PC-9 (cell line): ENCODE measurements at places on chromosomes 16 and 17. TPM values are rescaled to one million over a fixed set of nuclear protein-coding genes. Genes with fewer than 3 reads are reported as not detected.

GRCh38 chr17:32158870-32159585 is 16.7 kb downstream of the RHOT1 start:
- H3K27ac ChIP-seq: no peak overlapping the region
- H3K36me3 ChIP-seq: peaks cover 4% of the 10 kb centered on the region; the same call in 1 of the 2 replicates
- H3K4me1 ChIP-seq: peaks cover 7% of the 10 kb centered on the region; the same call in 1 of the 2 replicates
- H3K27me3 ChIP-seq: no peaks in the 10 kb centered on the region

DNA sequence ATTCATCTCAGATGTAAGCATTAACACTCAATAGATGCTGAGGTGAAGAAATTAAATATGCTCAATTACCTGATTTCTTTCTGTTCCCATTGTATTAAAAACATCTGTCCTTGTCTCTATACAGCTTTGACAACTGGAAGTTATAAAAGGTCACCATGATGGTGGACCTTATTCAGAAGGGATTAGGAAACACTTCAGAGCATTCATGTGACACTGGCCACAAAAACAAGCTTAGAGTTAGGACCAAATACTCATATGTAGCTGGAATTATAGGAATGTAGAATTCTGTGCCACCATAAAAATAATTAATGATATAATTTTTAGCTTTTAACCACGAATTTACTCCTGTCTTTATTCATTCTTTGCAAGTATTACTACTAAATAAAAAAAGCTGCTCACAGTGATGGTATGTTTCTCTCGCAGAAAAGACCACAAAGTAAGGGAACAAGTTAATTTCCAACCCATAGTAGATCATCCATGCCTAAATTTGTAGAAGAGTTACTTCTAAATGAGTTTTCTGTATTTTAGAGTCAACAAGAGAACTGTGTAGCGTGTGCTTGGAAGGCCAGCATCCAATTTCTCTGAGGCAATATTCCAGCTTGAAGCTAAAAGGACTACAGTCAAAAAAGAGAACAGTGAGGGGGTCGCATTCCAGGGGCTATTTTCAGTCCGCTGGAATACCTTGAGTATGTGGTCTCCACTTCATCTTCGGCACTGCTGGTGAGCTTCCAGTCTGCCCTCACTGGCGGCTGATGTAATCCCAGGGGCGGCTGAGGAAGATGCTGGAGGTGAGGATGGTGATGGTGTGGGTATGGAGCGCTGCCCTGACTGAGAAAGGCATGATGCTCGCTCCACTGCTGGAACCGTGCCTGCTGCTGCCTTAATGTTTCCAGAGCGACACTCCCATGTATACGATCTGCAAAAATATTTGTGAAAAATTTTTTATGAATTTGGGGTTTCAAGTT is 63.7 kb downstream of the CACNG1 start:
- peaks cover 9% of the 10 kb centered on the region; the same call in 1 of the 2 replicates for H3K36me3 ChIP-seq
- no peaks in the 10 kb centered on the region for H3K27me3 ChIP-seq
- no peak for DNase-seq
- H3K4me3 ChIP-seq: no peak overlapping the region
- no peaks in the 10 kb centered on the region for H3K4me1 ChIP-seq
- H3K27ac ChIP-seq: no peak overlapping the region

- H3K27ac ChIP-seq: no peak overlapping the region
- no peaks in the 10 kb centered on the region for H3K36me3 ChIP-seq
- no peaks in the 10 kb centered on the region for H3K4me1 ChIP-seq
- DNase-seq: no peak
- H3K4me3 ChIP-seq: no peak overlapping the region
- no peaks in the 10 kb centered on the region for H3K27me3 ChIP-seq
Observed at GRCh38 chr17:12979246-12979645, 38.6 kb downstream of the ELAC2 start.

CSH2 gene
- not detected in 2 replicates for total RNA-seq

DNA sequence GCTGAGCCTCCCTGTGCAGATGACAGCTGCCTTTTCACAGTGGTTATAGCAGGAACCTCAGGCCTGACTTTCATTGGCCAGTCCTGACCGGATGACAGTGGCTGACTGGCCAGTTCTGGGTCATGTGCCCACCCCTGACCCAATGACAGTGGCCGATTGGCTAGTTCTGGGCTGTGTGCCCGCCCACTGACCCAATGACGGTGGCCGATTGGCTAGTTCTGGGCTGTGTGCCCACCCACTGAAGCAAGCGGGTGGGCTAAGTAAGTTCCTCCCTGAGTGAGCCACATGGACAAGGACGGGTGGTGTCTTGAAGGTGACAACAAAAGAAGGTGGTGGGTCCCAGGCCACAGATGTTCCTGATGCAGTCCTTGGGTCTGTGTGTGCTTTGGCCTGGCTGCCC is 9.5 kb downstream of the DEF8 start:
- no peaks in the 10 kb centered on the region for H3K27me3 ChIP-seq
- no peak for DNase-seq
- no peak overlapping the region for H3K27ac ChIP-seq
- H3K36me3 ChIP-seq: no peaks in the 10 kb centered on the region
- no peaks in the 10 kb centered on the region for H3K4me1 ChIP-seq

DNA sequence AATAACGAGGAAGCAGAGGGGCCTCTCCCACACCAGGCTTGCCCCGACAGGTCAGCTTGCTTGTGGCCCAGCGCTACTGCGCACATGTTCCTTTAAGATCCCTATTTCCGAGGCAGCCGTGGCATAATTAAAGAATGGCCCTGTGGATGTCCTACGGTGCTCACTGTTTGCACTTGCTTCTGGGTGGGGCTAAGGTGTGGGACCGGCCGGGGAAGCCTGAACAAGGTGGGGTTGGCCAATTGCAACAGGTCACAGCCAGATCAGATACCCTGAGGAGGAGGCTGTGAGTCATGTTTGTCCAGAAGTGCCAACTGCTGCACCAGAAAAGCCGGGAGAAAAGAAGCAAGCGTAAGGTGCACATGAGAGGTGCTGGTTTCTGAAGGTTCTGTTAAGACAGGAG is 158.5 kb upstream of the CACNG5 start:
- H3K27ac ChIP-seq: peak overlapping the region; percentile 48; the same call in 1 of the 2 replicates
- no peaks in the 10 kb centered on the region for H3K27me3 ChIP-seq
- no peaks in the 10 kb centered on the region for H3K36me3 ChIP-seq
- H3K4me3 ChIP-seq: peak overlapping the region; percentile 44; the same call in 1 of the 2 replicates
- DNase-seq: peak; percentile 95

GRCh38 chr16:67967958-67968399 is 458 bp downstream of the SLC12A4 start:
- H3K4me1 ChIP-seq: peaks cover 9% of the 10 kb centered on the region; the same call in 1 of the 2 replicates
- no peak for DNase-seq
- H3K4me3 ChIP-seq: peak overlapping the region; percentile 90
- H3K27me3 ChIP-seq: no peaks in the 10 kb centered on the region
- no peak overlapping the region for H3K27ac ChIP-seq
